ENCODE measurements at places on chromosomes 4 and X.

DNA sequence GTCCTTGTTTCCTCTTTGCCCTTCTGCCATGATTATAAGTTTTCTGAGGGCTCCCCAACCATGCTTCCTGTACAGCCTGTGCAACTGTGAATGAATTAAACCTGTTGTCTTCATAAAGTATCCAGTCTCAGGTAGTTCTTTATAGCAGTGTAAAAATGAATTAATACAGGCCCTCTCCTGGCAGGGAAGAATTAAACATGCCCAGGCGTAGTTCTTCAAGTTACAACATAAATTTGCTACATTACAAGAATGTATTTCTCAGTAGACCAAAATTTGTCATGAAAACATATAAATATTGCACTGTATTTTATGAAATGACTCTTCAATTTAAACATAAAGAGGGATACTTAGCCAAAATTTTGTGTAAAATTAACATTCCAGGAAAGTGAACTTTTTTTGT, 1089.9 kb upstream of the PCDH10 start:
- DNase-seq: no peak

- no peak for DNase-seq
These were observed 121.1 kb downstream of the SPATA18 start for GRCh38 chr4:52172166-52172565.

DNA sequence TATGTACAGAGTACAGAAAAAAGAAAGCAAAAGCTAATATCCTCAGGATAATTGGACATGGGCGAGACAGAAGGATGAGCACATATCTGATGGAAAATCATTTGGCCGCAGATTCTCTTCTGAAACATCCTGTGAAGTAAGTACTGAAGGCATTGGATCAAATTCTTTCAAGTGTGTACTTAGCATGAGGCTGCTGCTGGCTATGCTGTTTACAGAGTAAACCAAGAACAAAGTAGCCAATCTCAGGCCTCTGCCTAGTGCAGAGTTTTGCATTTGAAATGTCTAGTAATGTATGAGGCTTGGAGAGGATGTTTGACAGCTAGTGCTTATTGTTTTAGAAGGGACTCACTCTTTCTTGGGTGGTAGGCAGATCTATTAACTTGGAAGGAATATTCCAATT, 128.5 kb downstream of the MAGEC2 start:
- peak; percentile 65 for DNase-seq

DNA sequence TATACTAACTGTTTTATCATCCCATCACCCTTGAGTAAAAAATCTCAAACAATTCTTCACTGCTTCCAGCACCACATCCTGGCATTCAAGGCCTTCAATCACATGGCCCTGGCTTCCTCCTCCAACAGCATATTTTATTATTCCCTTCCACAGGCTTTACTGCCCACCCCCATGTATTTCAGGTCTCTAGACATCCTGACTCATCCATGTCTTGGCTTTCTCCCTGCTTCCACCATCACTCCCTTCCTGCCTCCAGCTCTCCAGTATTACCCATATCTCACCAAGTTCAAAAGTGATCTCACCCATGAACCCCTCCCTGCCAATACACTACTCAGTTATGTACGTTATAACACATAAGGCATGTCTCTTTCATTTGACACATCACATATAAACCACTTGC, 34.7 kb upstream of the PLAC1 start:
- DNase-seq: no peak

DNA sequence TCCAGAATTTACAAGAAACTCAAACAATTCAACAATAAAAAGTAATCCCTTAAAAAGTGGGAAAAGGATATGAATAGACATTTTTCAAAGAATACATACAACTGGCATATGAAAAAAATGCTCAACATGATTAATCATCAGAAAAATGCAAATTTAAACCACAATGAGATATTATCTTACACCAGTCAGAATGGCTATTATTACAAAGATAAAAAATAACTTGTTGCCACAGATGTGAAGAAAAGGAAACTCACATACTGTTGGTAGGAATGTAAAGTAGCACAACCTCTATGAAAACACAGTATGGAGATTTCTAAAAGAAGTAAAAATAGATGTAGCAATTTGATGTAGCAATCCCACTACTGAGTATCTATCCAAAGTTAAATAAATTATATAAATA, 65.1 kb upstream of the DIAPH2 start:
- no peak for DNase-seq

DNA sequence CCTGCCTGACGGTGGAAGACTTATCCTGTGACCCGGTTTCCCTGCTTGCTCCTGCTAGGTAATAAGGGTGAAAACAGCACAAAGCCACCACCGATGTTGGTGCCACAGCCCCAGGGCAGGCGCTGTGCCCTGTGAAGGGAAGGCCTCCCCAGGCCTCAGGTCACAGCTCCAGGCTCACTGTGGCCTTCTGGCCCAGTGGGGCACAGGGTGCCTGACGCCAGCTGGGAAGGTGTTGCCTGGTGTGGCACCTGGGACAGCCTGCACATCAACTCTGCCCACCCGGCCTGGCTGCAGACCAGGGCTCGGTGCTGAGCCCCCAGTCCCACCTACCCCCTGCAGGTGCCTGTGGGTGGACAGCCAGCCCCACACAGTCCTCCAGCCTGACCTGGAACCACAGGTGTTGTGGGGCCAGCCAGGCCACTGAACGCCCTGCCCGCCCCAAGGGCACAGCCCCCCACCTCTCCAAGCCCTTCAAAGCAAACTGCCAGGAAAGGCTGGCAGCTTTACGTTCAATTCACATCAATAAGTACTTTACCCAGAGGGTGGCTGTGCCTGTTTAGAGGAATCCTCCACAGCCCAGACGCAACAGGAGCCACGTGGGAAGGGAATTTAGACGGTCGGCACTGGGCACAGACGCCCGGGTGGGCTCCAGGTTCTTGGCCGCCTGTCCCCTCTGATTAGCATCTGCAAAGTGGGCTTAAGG, 54.3 kb downstream of the ZFYVE28 start:
- DNase-seq: no peak

- no peak for DNase-seq
These were observed 281.3 kb downstream of the PTTG2 start for GRCh38 chr4:38241541-38241940.

GRCh38 chr4:144655491-144655890, 9.5 kb downstream of the HHIP start:
- DNase-seq: no peak

GRCh38 chr4:2290974-2291704, 29.2 kb upstream of the MXD4 start:
- DNase-seq: no peak

GRCh38 chrX:46710425-46710824, 48.5 kb downstream of the SLC9A7 start:
- peak; percentile 59 for DNase-seq

DNA sequence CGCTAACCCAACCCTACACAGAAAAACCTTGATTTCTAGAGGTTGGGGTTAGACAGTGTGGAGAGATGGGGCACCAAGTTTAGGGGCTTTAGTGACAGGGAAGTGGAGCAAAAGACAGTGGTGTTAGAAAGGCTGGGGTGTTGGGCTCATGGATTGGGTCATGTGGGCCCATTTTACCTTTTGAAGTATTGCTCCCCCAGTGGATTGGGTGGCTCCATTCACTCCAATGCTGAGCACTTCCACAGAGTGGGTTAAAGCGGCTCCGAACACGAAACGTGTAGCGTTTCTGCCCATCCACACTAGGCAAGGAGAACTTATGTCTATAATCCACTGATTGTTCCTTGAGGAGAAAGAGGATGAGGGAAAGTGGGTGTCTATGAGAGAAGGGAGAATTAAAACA, 2.3 kb downstream of the IL2RG start:
- no peak for DNase-seq

DNA sequence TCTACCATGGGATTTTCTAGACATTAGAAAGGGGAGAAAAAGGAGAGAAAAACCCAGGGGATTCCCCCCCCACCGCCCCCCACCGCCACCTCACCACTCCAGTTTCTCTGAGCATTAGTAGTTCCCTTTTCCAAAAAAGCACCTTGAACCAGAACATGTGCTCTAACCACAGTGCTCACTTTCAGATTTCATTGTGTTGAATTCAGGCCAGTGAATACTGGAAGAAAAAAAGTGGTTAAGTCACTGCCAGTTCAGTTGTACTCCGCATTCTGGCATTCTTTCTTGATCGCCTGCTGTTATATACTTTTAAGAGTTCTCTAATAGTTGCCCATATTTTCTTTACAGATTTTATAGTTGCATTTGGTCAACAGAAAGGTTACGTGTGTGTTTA, 40.9 kb downstream of the JADE3 start:
- DNase-seq: no peak

- DNase-seq: no peak
These were observed 92.5 kb downstream of the AREG start for GRCh38 chr4:74537459-74537858.
